Caco-2 (cell line): ENCODE measurements at places on chromosomes 6 and 20. TPM values are rescaled to one million over a fixed set of nuclear protein-coding genes. Genes with fewer than 3 reads are reported as not detected.

GRCh38 chr6:103268335-103268734, 1591.4 kb downstream of the HACE1 start:
- no peak for DNase-seq
- H3K27ac ChIP-seq, result no peak overlapping the region
- H3K4me3 ChIP-seq, result no peak overlapping the region
- H3K36me3 ChIP-seq, result no peaks in the 10 kb centered on the region

DNA sequence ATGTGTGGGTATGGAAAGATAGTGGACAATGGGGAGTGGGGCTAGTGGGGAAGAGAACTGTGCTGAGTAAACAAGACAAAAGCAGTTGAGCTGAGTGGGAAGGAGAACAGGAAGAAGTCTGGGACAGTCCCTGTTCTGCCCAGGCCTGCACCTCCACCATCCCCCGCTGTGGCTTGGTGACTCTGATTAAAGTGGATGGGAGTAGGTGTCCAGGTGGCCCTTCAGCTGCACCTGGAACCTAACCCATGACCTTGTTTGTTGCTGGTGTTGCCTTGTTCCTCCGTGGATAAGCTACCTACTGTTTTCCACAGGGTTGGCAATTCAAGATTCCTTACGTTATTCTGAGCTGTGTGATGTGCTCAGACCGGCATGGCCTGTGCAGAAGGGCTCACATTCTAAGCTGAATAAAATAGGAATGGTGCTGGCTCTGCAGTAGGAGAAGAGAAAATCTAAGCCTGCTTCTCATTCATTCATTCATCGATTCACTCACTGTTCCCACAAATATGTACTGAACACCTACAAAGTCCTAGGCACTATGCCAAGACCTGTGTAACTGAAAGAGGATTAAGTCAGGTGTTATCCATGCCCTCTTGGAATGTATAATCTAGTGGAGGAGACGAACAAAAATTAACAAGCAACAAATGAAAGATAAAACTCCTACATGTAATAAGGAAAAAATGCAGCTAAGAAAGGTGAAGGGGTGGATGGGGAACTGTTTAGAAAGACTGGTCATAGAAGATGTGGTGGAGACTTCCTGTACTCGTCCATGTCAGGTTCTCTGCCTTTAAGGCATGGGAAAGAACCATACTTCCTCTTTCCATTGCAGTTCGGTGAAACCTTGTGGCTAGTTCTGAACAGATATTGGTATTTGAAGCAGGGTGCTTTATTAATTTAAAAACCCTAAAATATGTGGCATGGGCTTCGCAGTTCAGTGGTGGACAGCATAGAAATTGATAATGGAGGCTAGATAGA, 10.1 kb upstream of the CALHM6 start:
- no peaks in the 10 kb centered on the region for H3K4me1 ChIP-seq
- no peaks in the 10 kb centered on the region for H3K27me3 ChIP-seq
- H3K4me3 ChIP-seq, result no peak overlapping the region
- no peaks in the 10 kb centered on the region for H3K36me3 ChIP-seq

OR2H2 gene
- not detected in 2 replicates for total RNA-seq

DNA sequence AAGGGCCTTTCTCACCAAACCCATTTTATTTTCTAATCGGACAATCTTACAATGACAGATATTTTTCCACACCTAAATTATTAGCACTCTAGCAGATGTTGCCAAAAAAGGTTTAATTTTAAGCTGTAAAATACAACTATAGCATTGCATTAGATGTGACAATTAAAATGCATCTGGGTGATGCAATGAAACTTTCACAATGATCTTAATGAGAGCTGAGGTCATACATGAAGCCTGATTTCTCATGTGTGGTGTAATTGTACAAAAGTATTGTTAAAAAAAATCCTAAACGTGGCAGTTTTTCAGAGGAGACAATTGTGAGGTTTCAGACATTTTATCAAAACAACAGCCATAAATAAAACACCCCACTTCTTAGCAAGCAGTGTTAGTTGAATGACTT, 606.0 kb downstream of the HDGFL1 start:
- no peaks in the 10 kb centered on the region for H3K4me1 ChIP-seq
- no peak for DNase-seq
- H3K27ac ChIP-seq, result no peak overlapping the region
- H3K4me3 ChIP-seq, result no peak overlapping the region
